ENCODE measurements at places on chromosomes 16 and 17.

- DNase-seq: no peak
These were observed 20.5 kb upstream of the CPD start for GRCh38 chr17:30358055-30358760.

DNA sequence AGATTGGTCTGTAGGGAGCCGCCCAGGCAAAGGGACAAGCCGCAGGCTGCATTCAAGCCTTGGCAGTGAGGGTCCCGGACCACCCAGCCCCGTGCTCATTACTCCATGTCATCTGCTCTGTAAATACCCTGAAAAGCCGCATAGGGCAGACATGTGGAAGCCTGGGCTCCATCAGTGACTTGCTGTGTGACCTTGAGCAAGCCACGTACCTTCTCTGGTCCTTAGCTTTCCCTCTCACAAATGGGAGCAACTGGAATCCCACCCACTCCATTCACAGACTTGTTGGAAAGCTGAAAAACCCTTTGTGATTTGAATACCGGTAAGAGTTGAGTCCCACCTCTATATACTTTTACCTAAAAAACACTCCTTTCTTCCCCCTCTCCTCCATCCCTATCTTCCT lies 11.9 kb downstream of the CAMKK1 start:
- DNase-seq: no peak

- peak; percentile 75 for DNase-seq
These were observed 2.7 kb upstream of the SPG7 start for GRCh38 chr16:89505204-89506112.

DNA sequence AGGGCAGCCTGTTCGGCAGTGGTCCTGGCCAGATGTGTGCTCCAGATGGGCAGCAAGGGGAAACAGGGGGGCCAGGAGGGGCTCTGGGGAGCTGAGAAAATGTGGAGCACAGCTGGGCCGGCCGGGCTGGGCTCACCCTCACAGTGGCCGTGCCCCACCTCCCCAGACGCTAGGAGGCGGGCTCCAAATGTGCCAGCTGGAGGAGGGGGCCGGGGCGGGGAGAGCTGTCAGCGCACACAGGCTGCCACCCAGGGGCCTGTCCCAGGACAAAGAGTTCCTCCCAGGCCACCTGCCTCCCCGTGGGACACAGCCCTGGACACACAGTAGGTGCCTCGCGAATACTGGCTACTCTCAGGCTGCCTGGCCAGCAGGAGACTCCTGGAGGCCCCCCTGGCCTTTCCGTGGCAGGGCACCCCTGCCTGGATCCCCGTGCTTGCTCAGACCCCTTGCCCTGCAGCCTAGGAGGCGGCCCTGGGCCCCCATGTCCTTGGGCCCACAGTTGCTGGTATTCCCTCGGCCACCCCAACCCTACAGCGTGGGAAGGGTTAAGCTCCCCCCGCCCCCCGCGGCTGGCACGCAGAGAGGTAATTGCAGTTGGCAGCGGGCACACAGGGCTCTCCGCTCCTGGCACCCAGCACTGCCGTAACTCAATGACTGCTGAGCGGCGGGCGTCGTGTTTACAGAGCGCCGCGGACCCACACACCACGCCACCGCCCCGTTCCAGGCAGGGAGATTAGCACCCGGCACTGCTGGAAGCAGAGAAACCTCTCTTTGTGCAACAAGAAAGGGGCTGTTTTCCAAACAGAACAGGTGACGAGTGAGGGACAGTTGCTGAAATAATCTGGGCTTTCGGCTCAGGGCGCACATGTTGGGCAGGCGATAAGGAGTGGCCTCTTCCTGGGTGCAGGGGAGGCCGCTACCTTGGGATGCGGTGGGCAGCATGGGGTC lies 32.2 kb downstream of the BAHCC1 start:
- no peak for DNase-seq

- no peak for DNase-seq
These were observed 3.8 kb upstream of the GCSH start for GRCh38 chr16:81099958-81100357.

GRCh38 chr16:74019612-74020011 lies 277.0 kb upstream of the PSMD7 start:
- no peak for DNase-seq

- DNase-seq: no peak
These were observed 1.1 kb upstream of the STUB1 start for GRCh38 chr16:678858-679813.

DNA sequence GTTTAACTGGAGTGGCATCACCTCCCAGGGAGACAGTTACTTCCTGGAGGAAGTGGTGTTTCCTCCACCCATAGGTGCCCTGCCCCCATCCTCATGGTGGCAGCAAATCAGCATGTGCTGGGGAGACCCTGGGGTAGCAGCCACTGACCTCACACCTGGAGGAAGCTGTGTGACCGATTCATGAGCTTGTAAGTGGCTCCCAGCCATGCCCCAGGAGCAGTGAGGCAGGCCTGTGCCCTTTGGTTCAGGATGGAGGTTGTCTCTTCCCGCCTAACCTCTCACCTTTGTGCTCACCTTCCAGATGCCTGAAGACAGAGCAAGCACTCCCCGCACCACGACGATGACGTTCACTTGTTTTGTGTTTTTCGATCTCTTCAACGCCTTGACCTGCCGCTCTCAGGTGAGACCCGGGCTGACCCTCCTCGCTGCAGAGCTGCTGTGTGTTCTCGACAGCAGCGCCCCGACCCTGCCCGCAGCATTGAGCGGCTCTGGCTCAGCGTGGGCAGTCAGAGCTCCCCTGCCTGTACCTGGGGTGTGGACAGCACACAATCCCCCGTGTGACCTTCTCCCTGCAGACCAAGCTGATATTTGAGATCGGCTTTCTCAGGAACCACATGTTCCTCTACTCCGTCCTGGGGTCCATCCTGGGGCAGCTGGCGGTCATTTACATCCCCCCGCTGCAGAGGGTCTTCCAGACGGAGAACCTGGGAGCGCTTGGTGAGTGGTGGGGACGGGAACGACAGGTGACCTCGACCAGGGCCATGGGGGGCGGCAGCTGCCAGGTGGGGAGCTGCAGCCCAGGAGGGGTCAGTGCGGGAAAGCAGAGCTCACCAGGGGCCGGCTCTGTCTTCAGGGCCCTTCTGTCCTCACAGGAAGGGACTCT lies 42.8 kb downstream of the MEAK7 start:
- DNase-seq: no peak

DNA sequence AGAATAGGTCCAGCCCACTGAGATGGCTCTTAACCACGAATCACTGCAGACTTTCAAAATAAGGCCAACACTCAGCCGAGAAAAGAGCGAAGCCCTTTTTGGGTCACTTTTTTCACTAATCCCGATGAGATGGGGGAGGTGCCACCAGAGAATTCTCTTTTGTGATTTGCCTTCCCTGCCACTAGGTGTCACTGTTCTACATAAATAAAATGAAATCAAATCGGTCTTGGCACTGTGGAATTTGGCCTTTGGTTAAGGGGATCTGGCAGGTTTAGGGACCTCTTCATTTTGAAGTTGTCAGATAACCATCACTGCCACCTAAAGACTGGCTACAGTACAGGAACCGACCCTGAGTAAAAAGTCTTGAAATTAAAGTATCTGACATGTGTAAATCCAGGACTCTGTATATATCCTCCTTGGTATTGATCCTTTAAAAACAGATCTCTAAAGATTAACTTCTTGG lies 147.0 kb downstream of the HS3ST4 start:
- DNase-seq: no peak

DNA sequence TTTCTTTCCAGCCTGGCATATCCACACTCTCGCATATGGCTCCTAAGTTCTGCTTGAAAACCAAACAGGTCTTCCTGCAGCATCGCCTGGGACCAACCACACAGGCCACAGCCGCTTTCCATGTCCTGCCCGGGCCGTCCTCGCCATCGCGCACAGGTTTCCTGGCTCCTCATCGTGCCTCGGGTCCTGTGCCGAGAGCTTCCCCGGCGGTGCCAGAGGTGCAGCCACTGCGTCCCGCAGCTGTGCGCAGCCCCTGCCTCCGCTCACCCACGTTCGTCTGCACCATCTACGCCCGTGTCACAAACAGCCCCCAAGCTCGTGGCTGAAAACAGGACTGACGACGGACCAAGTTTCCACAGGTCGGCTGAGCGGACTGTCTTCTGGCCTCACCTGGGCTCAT lies 6.3 kb upstream of the ZFPM1 start:
- DNase-seq: no peak

DNA sequence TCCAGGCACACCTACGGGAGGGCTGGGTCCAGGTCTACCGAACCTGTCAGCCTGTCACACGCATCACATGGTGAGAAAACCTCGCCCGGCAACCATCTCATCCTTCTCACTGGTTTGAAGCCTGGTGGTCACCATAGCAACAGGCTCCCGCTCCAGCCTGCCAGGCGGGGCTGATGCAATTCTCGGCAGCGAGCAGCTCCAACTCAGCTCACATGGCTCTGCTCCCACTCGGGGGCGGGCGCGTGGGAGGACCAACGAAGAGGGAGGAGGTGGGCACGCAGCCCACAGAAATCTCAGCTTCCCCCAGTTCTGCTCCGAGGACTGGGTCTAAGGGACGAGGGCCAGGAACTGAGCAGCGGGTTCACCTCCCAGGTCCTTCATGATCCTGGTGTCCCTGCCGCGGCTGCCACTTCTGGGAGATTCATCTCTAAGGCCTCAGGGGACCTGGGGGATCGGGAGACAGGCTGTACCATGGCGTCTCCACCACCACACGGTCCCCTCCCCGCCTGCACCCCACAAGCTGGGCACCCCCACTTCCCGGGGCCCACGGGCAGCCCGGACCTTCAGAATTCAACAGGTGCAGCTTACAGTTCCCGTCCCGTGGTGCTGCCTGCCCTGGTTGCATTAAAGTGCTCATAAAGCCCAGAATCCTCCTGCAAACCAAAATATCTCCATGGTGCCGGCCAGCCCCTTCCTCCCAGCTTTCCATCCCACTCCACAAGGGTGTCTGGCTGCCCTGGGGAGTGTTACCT lies 25.8 kb downstream of the ABR start:
- no peak for DNase-seq

DNA sequence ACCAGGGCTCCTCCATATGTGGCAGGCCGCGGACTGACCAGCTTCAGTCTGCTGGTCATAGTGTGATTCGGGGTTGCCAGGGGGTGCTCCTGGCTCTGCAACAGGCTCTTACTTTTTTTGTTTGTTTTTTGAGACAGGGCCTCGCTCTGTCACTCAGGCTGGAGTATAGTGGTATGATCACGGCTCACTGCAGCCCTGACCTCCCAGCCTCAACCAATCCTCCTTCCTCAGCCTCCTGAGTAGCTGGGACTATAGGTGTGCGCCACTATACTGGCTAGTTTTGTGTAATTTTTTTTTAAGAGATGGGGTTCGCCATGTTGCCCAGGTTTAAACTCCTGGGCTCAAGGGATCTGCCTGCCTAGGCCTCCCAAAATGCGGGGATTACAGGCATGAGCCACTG lies 11.8 kb upstream of the KCNH6 start:
- no peak for DNase-seq

Data from stimulated activated CD8-positive, alpha-beta memory T cell treated with anti-CD3 and anti-CD28 coated beads, Interleukin-4, amount 100 ng/mL, for 1 hour (primary cell).